ENCODE measurements at places on chromosomes 1 and 21. TPM values are rescaled to one million over a fixed set of nuclear protein-coding genes. Genes with fewer than 3 reads are reported as not detected.

DNA sequence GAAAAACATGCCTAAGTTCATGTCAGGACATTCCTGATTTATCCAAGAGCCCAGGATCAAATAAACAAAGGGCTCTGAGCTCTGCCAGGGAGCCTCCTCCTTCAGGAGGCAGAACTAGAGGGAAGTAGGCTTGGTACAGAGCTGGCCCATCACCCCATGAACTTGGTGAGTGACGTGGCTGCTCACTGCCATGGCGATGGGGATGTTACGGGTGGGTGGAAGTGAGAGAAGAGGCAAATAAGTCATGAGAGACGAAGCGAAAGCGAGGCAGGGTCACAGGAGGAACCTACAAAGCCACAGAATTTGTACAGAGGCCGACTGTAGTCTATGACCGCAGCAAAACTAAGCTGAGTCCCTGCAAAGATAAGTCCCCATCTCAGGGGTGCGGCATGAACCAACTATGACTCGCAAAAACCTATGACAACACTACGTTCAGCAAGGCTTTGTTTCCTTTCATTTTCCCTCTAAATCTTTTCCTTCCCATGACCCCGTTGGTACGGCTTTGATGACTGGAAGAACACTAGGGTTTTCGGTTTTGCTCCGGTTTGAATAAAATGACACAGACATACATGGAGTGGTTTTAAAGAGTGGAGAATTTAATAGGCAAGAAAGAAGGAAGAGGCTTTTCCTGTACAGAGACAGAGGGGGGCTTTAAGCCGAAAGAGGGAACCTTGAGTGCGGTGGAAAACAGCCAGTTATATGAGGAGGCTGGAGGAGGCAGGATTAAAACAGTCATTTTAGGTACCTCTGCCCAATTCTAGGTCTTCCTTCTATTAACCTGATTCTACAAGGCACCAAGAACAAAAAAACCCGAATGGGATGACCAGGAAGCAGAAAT is 74.1 kb downstream of the CD46 start:
- H3K36me3 ChIP-seq: no peaks in the 10 kb centered on the region
- DNase-seq: no peak
- H3K27ac ChIP-seq: peak overlapping the region; percentile 90
- H3K27me3 ChIP-seq: no peaks in the 10 kb centered on the region
- peak overlapping the region; percentile 19 for H3K4me3 ChIP-seq

DNA sequence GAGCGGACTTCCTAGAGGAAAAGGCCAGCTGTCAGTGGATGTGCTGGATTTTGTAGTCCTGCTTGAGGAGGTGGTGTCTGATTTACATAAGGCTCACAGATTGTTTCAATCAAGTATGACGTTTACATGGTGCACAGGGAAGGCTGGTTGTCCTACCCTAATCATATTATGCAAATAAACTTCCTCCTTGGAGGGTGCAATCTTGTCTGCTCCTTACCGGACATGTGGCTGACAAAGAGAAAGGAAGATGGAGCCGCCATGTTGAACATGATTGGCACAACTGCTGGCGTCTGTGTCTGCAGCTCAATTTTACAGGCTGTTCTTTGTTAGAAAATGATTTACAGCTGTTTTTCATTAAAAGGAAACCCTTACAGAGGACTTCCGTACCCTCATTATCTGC is 1656.1 kb downstream of the KCNT2 start:
- no peaks in the 10 kb centered on the region for H3K27me3 ChIP-seq
- H3K27ac ChIP-seq: no peak overlapping the region
- H3K4me3 ChIP-seq: no peak overlapping the region
- no peaks in the 10 kb centered on the region for H3K36me3 ChIP-seq
- no peak for DNase-seq
- H3K4me1 ChIP-seq: no peaks in the 10 kb centered on the region

DNA sequence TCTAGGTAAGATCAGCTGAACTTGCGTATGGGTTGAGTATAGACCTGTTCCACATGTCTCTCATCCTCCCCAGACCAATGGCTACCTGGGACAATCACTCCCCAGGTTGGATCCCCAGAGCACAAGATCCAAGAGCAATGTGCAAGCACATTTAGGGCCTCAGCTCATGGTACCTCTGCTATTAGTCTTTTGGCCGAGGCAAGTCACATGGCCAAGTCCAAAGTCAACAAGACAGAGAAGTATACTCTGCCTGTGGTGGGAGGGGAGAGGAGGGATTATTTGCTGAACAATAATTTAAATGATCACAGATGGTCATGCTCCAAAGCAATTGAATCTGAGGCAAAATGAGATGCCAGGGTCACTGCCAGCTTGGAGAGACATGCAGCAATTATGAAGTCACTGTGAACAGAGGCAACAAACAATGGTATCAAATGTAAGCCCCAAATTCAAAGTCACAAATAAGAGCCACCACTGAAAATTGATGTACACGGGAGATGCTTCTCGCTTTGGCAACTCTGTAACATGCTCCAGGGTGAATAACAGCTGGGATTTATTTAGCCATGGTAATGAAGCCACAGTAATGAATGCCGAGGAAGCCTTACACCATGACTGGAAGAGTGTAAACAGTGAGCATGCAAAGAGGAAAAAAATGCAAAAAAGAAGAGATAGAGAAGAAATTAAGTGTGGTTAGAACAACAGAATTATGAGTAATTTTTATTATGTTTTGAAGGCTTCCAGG is 149.1 kb downstream of the ZNF281 start:
- peaks cover 8% of the 10 kb centered on the region for H3K4me1 ChIP-seq
- H3K36me3 ChIP-seq: no peaks in the 10 kb centered on the region
- no peak overlapping the region for H3K4me3 ChIP-seq
- H3K27me3 ChIP-seq: no peaks in the 10 kb centered on the region
- peak; percentile 26 for DNase-seq

GRCh38 chr1:19825298-19825697 is 10.2 kb upstream of the RNF186 start:
- peak; percentile 88 for DNase-seq
- H3K4me3 ChIP-seq: no peak overlapping the region
- no peaks in the 10 kb centered on the region for H3K27me3 ChIP-seq
- no peaks in the 10 kb centered on the region for H3K36me3 ChIP-seq

DNA sequence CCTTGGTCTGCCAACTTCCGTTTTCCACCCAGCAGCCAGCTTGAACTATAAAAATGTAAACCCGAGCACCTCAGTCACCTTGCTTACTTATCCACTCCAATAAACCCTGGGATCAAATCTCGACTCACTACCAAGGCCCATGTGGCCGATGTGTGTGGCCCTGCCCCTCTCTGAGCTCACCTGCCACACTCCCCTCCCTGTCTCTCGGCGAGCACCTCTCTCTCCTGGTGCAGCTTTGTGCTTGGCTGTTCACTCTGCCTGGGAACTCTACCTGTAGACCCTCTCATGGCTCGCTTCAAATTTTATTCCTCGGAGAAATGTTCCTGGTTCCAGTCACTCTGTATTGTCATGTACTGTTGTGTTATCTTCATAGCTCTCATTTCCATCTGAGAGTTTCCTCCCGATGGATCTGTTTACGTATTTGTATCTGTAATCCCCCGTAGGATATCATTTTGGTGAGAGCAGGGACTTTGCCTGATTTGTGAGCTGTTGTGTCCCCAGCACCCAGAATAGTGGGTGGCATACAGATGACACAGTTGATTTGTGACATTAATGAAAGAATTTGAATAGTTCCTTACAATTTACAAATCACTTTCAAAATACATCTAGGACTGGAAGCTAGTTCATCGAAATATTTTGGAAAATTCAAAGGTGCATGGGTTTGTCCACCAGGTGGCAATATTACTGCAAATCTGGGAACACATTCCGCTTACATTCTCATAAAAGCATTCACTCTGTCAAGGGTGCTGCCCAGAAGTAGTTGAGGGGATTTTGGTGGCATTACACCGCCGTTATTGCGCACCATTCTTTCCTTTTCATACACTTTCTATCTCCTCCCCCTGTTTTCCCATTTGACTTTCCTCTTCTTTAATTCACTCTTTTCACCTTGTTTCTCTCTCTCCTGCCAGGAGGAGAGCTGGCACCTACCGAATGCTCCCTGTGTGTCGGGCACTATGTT is 95.3 kb downstream of the ABCA4 start:
- H3K27ac ChIP-seq: no peak overlapping the region
- no peak overlapping the region for H3K4me3 ChIP-seq
- H3K27me3 ChIP-seq: no peaks in the 10 kb centered on the region
- no peaks in the 10 kb centered on the region for H3K36me3 ChIP-seq
- peak; percentile 34 for DNase-seq
- H3K4me1 ChIP-seq: peaks cover 19% of the 10 kb centered on the region

- no peak for DNase-seq
- no peaks in the 10 kb centered on the region for H3K4me1 ChIP-seq
- peaks cover 51% of the 10 kb centered on the region for H3K27me3 ChIP-seq
- H3K4me3 ChIP-seq: no peak overlapping the region
- H3K27ac ChIP-seq: no peak overlapping the region
- no peaks in the 10 kb centered on the region for H3K36me3 ChIP-seq
Measured at GRCh38 chr1:3712573-3713535, 39.4 kb upstream of the CCDC27 start.

GRCh38 chr1:186146974-186147373 is 228.1 kb downstream of the TPR start:
- DNase-seq: no peak
- no peaks in the 10 kb centered on the region for H3K27me3 ChIP-seq
- H3K36me3 ChIP-seq: no peaks in the 10 kb centered on the region

DNA sequence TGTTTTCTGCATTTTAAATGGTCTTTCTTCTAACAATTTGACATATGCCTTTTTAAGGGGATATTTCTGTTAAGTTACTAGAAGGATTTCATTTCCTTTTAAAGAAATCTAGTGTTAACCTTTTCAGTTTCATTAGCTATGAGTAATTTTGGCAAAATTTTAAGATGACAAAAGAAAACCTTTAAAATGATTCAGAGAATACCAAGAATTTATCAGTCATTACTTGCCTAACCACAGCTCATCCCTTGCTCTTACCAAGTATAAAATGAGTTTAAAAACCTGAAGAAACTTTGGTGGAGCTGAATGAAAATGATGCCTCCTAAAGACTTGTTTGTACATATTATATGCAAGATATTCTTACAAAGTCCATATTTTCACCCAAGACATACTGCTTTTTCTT is 101.7 kb downstream of the NEK7 start:
- no peak overlapping the region for H3K27ac ChIP-seq
- H3K4me3 ChIP-seq: no peak overlapping the region
- no peak for DNase-seq
- no peaks in the 10 kb centered on the region for H3K4me1 ChIP-seq

DNA sequence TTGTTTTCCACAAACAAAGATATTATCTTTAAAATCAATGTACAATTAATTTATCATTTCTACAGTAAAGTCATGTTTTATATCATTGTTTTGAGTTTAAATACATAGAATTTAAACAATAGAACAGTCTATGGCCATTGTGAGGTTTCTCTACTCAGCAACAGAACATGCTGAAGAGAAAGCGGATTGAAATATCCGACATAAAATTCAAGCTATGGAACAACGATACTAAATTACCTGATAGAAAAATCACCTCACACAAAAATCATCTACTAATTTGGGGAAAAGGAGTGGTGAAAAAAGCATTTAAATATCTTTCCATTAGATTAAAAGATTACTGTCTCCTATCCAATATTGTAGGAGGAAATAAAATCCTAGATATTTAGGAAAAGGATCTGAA is 12.6 kb downstream of the CDKN2C start:
- H3K4me1 ChIP-seq: no peaks in the 10 kb centered on the region
- no peak overlapping the region for H3K27ac ChIP-seq
- DNase-seq: no peak
- no peak overlapping the region for H3K4me3 ChIP-seq

GRCh38 chr1:22600071-22600816 is 36.2 kb upstream of the C1QA start:
- H3K36me3 ChIP-seq: no peaks in the 10 kb centered on the region
- H3K27me3 ChIP-seq: peaks cover 25% of the 10 kb centered on the region
- H3K4me3 ChIP-seq: no peak overlapping the region
- no peaks in the 10 kb centered on the region for H3K4me1 ChIP-seq
- DNase-seq: no peak
- no peak overlapping the region for H3K27ac ChIP-seq

DNA sequence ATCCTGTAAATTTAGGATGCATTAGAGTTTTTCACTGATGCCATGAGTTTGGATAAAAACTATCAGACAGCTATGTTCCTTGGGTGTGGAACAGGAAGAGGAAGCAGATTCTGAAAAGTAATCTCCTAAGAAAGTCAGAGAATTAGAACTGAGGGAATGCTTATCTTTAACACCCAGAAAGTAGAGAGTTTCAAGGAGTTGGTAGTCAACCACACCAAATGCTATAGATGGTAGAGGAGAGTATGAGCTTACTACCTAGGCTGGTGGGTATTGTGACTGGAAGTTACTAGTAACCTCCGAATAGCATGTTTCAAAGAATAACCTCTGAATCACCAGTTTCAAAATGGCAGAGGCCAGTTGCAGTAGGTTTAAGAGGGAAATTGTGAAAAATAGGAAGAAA is 288.0 kb downstream of the HMCN1 start:
- H3K4me3 ChIP-seq: no peak overlapping the region
- no peak for DNase-seq
- no peaks in the 10 kb centered on the region for H3K27me3 ChIP-seq
- no peaks in the 10 kb centered on the region for H3K4me1 ChIP-seq
- no peaks in the 10 kb centered on the region for H3K36me3 ChIP-seq

DNA sequence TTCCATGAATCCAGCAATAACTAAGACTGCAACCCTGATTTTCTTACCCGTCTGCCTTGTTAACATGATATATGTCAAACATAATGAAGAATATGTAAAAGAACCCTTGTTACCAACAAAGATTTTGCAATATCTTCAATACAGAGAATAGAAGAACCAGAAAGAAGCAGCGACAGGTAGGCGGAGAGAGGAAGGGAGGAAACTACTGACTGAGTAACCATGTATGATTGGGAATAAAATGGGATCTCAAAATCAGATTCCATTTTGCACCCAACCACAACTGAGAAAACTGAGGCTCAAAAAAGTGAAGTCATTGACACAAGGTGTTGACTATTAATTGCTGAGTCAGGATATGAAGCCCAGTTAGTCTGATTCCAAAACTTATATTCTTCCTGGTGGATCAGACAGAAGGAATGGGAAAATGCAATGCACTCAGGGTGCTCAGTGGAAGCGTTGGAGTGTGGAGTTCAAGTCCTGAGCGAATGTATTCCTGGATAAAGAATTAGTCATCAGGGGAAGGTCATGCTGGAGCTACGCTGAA is 293.3 kb upstream of the GREM2 start:
- H3K27ac ChIP-seq: no peak overlapping the region
- no peaks in the 10 kb centered on the region for H3K4me1 ChIP-seq
- H3K4me3 ChIP-seq: no peak overlapping the region
- no peak for DNase-seq
- H3K27me3 ChIP-seq: no peaks in the 10 kb centered on the region

DNA sequence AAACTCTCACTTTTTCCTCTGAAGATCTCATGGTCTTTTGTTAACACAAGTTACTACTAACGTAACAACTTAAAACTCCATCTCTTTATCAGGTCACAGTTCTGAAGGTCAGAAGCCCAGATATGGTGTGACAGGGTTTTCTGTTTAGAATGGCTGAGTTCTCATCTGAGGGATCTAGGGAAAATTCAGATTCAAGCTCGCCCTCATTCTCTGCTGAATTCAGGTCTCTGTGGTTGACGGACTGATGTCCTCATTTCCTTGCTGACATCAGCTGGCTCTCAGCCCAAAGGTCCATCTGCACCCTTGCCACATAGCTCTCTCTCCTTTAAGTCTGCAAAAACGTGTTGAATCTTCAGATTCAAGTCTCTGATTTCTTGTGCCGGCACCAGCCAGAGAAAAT is 6.1 kb upstream of the NTPCR start:
- H3K4me3 ChIP-seq: no peak overlapping the region
- DNase-seq: no peak
- H3K4me1 ChIP-seq: no peaks in the 10 kb centered on the region
- H3K27ac ChIP-seq: no peak overlapping the region

Gene STUM
- polyA plus RNA-seq: 8.2 TPM

Gene RGS16
- polyA plus RNA-seq: 2.3 TPM

Gene KISS1
- 2.8 TPM for polyA plus RNA-seq

Gene RYR2
- polyA plus RNA-seq: 4.3 TPM

Gene PTGER3
- polyA plus RNA-seq: 8.1 TPM
